DMS 273 treated with DMSO at 0.1 percent for 48 hours (cell line): ENCODE measurements at places on chromosomes 6 and 20.

- no peak for DNase-seq
Observed at GRCh38 chr6:116196841-116197240, 57.0 kb downstream of the TSPYL4 start.

DNA sequence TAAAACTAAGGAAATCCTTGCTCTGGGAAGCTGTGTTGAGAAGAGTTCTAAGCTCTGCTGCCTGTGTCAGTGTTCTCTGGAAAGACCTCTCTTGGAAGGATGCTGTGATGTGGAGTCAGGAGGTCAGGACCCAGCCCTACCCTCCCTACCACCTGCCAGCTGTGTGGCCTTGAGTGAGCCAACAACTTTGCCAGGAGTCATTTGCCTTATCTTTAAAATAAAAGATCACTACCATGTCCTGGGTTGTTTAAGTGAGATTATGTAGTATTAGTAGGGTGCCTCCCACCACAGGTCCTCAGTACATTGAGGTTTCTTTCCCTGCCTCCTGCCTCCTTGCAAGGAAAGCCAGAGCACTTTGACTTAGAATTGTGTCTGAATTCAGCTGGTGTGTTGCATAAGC is 64.9 kb downstream of the FOXO3 start:
- no peak for DNase-seq

- DNase-seq = no peak
Observed at GRCh38 chr6:6366803-6367202, 46.3 kb upstream of the F13A1 start.

GRCh38 chr6:113057567-113058053 is 710.5 kb downstream of the RFPL4B start:
- DNase-seq = no peak

DNA sequence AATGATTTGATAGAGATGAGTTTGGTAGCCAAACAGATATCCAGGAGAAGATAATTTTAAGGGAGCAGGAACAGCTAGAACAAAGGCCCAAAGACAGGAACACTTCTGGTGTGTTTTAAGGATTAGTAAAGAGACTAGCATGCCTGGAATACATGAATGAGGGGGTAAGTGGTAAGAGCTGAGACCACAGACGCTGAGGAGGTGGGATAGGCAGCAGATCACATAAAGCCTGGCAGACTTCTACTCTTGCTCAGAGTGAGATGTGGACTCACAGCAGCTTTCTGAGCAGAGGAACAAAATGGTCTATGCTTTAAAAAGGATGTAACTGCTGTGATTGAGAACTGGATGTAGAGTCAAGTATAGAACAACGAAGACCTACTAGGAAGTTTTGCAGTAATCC is 100.1 kb downstream of the EPHA7 start:
- no peak for DNase-seq

DNA sequence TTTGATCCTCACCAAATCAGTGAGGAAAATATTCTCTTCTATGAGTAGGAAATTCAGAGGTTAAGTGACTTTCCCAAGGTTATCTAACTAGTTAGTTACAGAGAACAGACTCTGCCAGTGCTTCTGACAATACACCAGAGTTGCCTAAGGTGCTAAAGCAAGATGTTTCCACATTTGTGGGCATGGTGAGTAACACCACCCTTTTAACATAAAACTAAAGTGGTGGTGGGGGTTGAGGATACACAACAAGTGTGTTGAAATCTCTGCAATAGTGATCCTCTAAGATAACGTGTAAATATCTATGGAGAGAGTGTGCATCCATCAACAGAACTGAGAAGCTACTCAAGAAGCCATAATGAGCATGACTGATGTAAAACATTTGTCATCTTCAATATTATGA is 11.7 kb downstream of the VNN2 start:
- no peak for DNase-seq

- DNase-seq = no peak
Observed at GRCh38 chr20:8461186-8461585, 329.1 kb downstream of the PLCB1 start.

DNA sequence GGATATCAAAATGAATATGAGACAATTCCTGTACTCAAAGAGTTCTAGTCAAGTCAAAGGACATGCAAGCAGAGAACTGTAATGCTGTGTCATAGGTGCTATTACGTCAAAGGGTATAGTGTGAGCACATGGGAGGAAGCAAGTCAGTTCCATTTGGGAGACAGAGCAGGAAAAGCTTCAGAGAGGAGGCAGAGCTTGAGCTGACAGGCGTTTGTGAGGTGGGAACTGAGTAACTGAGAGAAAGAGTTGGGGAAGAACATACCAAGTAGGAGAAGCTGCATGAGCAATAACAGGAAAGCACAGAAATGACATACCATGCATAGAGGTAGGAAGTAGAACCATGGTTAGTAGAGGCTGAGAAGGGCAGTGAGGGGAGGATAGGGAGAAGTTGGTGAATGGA is 15.2 kb upstream of the SSR1 start:
- no peak for DNase-seq

- DNase-seq = no peak
Observed at GRCh38 chr6:125164696-125165095, 11.1 kb downstream of the TPD52L1 start.

DNA sequence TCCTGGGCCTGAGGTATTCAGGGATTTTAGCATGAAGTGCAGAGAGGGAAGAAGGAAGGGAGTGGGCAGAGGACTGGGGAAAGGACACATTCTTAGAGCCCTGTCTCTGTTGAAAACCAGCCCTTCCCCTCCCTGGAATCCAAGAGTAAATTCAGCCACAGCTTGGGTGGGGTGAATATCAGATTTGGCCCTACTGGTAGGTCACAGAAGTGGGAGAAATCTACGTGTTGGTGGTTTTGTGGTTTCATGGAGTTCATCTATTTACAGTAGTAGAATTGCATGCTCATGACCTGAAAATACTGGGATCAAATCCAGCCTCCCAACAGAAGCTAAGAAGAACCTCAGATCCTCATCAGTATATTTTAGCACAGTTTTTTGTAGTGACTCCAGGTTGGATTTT is 404.4 kb downstream of the BMP2 start:
- no peak for DNase-seq

DNA sequence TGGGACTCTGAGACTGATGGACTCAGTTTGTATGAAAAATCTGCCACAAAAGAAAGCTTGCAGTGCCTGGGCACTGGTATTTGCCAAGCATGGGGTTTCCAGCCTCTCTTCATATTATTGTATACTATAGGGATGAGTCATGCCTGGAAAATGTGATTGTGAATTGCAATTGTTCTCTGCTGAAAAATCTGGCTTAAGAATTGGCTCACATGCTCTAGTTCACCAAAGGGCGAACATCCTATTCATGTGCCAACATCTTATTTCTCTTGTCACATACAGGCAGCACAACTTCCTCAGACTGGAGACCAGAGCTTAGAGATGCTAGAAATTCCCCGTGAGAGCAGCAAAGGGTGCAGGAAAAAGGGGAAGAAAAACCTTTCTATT is 103.6 kb upstream of the KCNK16 start:
- DNase-seq = no peak

DNA sequence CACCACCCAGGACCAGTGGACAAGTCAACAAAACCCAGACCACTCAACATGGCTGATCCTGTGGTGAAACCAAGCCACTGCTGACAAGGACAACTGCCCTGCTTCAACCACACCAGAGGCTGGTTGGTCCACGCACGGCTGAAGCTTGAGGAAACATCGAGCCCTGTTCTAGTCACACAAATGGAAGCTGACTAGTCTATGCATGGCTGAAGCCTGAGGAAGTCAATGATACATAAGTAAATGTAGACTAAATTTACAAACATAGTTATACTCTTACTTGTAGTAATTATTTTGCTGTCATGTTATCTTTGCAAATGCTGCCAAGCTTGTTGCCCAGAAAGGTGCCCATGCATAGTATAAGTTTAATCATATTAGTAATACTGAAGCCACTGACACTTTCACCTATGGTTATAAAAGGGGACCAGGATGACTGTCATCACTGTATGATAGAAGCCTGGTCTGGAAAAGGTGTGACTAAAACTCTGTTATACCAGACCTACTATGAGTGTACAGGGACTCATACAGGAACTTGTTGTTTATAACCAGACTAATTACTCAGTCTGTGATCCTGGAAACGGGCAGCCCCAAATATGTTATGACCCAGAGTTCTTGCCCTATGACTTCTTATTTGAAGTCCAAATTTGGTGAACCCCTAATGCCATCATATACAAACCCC is 5.6 kb downstream of the IL22RA2 start:
- no peak for DNase-seq

DNA sequence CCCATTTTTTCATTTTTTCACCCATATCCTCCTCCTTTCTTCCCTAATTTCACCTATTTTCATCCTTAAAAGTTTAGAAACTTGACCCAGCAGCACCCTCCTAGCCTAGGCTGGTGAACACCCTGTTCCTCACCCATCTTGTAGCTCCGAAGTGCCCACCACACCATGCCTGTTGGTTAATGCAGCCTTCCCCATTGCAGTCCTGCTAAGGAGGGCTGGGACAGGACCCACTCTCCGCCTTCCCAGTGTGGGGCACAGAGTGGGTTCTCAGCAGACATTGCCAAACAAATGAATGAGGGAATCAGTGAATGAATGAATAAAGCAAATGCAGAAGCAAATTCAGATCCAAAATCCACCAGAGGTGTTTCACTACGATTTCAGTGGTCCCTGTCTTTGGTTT is 45.7 kb downstream of the CTCFL start:
- no peak for DNase-seq

- DNase-seq = no peak
Observed at GRCh38 chr6:144330017-144330987, 45.2 kb downstream of the UTRN start.

DNA sequence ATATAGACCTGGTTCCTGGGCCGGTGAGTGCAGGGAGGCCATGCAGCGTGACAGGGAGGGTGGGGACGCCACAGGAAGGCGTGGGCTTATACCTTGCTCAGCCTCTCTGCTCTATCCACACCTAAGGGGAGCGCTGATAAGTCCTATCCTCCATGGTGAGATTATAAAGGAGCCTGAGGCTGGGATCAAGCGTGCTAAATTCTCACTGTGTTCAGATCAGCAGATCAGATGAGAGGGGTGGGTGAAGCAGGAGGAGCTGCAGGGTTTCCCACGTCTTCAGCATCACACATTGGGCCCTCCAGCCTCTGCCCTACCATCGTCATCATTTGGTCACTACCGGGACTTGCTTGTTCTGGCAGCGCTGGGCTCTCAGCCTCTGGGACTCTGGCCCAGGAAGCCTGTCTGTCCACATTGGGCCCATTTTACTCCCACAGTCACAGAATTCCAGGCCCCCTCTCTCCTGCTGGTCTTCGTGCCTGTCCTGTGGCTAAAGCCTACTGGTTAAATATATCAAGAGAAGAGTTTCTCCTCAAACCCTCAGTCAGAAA is 29.1 kb upstream of the PDE10A start:
- DNase-seq = no peak

DNA sequence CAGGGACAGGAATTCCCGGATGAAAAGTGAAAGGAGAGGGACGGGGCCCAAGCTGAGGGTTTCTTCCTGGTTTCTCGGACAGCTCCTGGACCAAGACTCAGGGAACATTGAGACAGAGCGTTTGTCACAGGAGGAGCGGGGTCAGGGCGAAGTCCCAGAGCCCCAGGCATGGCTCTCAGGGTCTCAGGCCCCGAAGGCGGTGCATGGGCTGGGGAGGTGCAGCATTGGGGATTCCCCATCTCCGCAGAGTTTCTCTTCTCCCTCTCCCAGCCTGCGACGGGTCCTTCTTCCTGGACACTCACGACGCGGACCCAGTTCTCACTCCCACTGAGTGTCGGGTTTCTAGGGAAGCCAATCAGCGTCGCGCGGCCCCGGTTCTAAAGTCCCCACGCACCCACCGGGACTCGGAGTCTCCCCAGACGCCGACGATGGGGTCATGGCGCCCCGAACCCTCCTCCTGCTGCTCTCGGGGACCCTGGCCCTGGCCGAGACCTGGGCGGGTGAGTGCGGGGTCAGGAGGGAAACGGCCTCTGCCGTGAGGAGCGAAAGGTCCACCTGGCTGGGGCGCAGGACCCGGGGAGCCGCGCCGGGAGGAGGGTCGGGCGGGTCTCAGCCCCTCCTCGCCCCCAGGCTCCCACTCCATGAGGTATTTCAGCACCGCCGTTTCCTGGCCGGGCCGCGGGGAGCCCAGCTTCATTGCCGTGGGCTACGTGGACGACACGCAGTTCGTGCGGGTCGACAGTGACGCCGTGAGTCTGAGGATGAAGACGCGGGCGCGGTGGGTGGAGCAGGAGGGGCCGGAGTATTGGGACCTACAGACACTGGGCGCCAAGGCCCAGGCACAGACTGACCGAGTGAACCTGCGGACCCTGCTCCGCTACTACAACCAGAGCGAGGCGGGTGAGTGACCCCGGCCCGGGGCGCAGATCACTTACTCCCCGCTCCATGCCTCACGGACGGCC is 54.6 kb upstream of the POLR1H start:
- no peak for DNase-seq

DNA sequence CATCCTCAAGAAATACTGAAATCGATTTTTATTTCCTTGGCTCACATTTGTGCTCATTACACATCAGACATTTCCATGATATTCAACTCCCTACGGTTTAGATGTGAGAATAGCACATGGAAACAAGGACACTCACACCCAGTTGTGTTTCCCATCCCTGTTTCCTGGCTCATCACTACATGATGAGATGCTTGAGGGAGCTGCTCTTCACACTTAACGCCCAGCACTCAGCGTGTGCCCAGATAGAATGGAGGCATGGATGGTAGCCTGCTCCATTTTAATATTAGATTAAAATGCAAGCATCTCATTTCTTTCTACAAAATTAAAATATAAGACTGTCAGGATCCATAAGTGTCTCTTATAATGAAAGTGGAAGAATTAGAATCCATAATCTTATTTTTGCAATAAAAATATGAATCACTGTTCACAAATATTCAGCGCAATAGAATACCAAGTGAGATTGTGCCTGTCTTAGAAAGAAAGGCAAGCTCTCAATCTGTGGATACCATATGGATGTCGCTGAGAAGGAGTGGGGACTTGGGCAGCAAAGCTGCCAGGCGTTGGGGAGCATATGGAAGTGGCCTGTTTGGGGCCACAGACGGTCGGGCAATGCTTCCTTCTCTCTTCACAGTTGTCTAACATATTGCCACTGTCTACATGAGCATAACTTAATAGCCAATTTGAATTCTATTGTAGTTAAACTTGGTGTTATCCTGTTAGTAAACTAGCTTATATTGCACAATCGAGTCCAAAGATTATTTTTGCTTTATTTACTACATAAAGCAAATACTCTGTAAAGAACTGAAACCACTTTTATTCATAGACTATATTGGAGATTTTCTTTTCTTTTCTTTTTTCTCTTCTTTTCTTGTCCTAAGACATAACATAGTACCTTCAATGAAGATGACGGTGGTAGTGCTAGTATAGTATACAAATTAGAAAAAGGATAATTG is 206.8 kb upstream of the QKI start:
- DNase-seq = no peak

GRCh38 chr6:5275497-5275896 is 14.2 kb downstream of the FARS2 start:
- no peak for DNase-seq

- no peak for DNase-seq
Observed at GRCh38 chr20:58875541-58876134, 23.1 kb downstream of the GNAS start.

GRCh38 chr20:19330731-19331130 is 118.3 kb downstream of the SLC24A3 start:
- DNase-seq = no peak

- no peak for DNase-seq
Observed at GRCh38 chr6:75762063-75762462, 13.0 kb downstream of the MYO6 start.
